Activated T-helper 2 cell treated with anti-CD3 and anti-CD28 coated beads, Interferon-gamma antibody, Interleukin-2, Interleukin-4, amounts not matched to agents 10 μg/mL and 5 μg/mL and 100 μg/mL, durations not matched to agents 14 hours and 24 hours and 36 hours (primary cell): ENCODE measurements at places on chromosomes 1 and 21. TPM values are rescaled to one million over a fixed set of nuclear protein-coding genes. Genes with fewer than 3 reads are reported as not detected.
A peak's percentile ranks its signal among the peaks of the same experiment; 100 is the strongest.

GRCh38 chr1:114695430-114696058, at the start of gene AMPD1:
Gene AMPD1 (minus strand): TSS chr1:114695546. CDS start chr1:114695471, 75 bp downstream.
- no peak for DNase-seq
- no peaks in the 10 kb centered on the region for H3K4me1 ChIP-seq
- H3K27me3 ChIP-seq, result peaks cover 7% of the 10 kb centered on the region
- no peak within 1 kb of the TSS for H3K27ac ChIP-seq
- H3K36me3 ChIP-seq, result no peaks in the 10 kb centered on the region
- H3K4me3 ChIP-seq, result no peak within 1 kb of the TSS

- peak; percentile 23 for DNase-seq
- H3K27me3 ChIP-seq, result no peaks in the 10 kb centered on the region
- H3K4me3 ChIP-seq, result peak overlapping the region; percentile 72
- peaks cover 6% of the 10 kb centered on the region for H3K36me3 ChIP-seq
Observed at GRCh38 chr1:179129702-179130473, 48.0 kb downstream of the TOR3A start.

GRCh38 chr1:46936788-46937187, 4.5 kb downstream of the CYP4A11 start:
- H3K27ac ChIP-seq, result no peak overlapping the region
- no peaks in the 10 kb centered on the region for H3K4me1 ChIP-seq
- H3K36me3 ChIP-seq, result no peaks in the 10 kb centered on the region
- DNase-seq, result no peak
- H3K27me3 ChIP-seq, result peaks cover 1% of the 10 kb centered on the region
- no peak overlapping the region for H3K4me3 ChIP-seq

- no peak overlapping the region for H3K4me3 ChIP-seq
- no peak for DNase-seq
- H3K27me3 ChIP-seq, result no peaks in the 10 kb centered on the region
- no peak overlapping the region for H3K27ac ChIP-seq
Observed at GRCh38 chr1:75954586-75954985, 22.4 kb upstream of the ASB17 start.

DNA sequence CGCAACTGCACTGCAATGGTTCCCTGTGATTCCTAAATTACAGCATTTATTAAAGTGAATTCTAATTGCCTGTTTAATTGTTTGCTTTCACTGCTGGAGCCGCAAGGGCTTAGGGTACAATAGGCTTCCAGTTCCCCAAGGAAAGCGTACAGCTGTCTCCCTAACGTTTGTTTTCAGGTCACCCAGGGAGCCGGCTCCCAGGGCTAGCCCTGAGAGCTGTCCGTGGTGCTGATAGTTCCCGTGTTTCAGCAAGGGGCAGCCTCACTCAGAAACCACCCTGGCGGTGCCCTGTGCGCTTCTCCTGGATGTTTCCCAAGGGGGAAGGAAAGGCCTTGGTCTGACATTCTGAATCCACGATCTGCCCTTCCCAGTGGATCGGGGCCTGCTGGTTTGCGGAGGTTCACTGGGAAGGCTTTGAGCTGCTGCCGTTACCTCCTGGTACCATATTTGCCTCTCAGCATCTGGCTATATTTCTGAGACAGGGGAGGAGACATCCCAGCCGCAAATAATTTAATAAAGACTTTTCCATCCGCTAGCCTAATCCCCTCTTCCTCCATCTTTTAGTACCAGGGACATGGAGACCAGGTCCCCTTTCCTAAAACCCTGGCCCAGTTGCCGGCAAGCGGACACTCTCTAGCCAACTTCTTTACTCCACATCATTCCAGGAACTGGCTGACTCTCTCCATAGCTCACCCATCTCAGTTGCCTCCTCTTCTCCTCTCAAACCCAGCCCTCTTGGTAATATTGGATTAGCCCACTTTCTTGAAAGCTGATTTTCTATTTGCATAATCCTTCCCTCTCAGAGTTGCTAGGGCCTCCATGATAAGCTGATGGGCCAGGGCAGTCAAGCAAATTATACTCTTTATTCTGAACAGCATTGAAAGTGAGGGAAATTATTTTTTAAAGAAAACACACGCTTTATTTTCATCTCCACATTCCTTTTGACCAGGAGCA, 149.0 kb downstream of the IGSF21 start:
- peak; percentile 11 for DNase-seq
- H3K36me3 ChIP-seq, result no peaks in the 10 kb centered on the region
- no peak overlapping the region for H3K27ac ChIP-seq
- H3K4me3 ChIP-seq, result no peak overlapping the region
- no peaks in the 10 kb centered on the region for H3K27me3 ChIP-seq
- no peaks in the 10 kb centered on the region for H3K4me1 ChIP-seq

- peak overlapping the region; percentile 32 for H3K4me3 ChIP-seq
- H3K27me3 ChIP-seq, result peaks cover 4% of the 10 kb centered on the region
- peak; percentile 45 for DNase-seq
- peaks cover 66% of the 10 kb centered on the region for H3K4me1 ChIP-seq
- H3K36me3 ChIP-seq, result no peaks in the 10 kb centered on the region
Observed at GRCh38 chr1:181141431-181141910, 53.0 kb downstream of the IER5 start.

S100A7A gene
- total RNA-seq, result not detected in 2 replicates

GRCh38 chr1:93571623-93572310, 109.9 kb downstream of the BCAR3 start:
- no peaks in the 10 kb centered on the region for H3K4me1 ChIP-seq
- H3K27me3 ChIP-seq, result no peaks in the 10 kb centered on the region
- no peak overlapping the region for H3K27ac ChIP-seq
- DNase-seq, result no peak
- peaks cover 21% of the 10 kb centered on the region for H3K36me3 ChIP-seq
- no peak overlapping the region for H3K4me3 ChIP-seq

GRCh38 chr1:165842671-165843129, 15.3 kb downstream of the UCK2 start:
- H3K27me3 ChIP-seq, result no peaks in the 10 kb centered on the region
- H3K4me1 ChIP-seq, result peaks cover 74% of the 10 kb centered on the region
- peak overlapping the region; percentile 67 for H3K27ac ChIP-seq
- peaks cover 25% of the 10 kb centered on the region for H3K36me3 ChIP-seq
- peak overlapping the region; percentile 58 for H3K4me3 ChIP-seq

APH1A gene
- 103 and 105 TPM in 2 replicates for total RNA-seq

LCE2B gene
- not detected in 2 replicates for total RNA-seq

DNA sequence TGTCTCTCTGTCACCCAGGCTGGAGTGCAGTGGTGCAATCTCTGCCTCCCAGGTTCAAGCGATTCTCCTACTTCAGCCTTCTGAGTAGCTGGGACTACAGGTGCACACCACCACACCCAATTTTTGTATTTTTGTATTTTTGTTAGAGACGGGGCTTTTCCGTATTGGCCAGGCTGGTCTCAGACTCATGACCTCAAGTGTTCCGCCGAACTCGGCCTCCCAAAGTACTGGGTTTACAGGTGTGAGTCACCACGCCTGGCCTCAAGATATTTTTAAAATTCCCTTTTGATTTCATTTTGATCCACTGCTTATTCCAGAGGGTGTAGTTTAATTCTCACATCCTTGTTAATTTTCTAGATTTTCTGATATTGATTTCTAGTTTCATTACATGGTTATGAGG, 3.8 kb downstream of the IFI44L start:
- H3K27me3 ChIP-seq, result no peaks in the 10 kb centered on the region
- H3K27ac ChIP-seq, result peak overlapping the region; percentile 79
- H3K4me3 ChIP-seq, result peak overlapping the region; percentile 70
- peaks cover 68% of the 10 kb centered on the region for H3K4me1 ChIP-seq

DNA sequence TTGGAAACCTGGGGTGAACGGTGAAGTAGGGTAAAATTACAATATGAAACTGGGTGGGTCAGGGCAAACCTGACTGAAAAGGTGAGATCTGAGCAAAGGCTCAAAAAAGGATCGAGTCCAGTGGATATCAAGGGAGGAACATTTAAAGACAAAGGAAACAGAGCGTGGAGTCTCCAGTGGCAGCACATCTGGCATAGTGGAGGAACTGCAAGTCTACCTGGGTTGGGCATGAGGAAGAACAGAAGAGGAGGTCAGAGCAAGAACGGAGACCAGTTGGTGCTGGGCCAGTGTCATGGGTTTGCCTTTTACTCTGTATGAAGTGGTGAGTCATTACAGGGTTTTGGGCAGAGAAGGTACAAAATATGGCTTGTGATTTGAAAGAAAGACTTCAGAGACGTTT, 163.7 kb downstream of the NTPCR start:
- DNase-seq, result no peak
- H3K27me3 ChIP-seq, result no peaks in the 10 kb centered on the region
- no peak overlapping the region for H3K27ac ChIP-seq

DNA sequence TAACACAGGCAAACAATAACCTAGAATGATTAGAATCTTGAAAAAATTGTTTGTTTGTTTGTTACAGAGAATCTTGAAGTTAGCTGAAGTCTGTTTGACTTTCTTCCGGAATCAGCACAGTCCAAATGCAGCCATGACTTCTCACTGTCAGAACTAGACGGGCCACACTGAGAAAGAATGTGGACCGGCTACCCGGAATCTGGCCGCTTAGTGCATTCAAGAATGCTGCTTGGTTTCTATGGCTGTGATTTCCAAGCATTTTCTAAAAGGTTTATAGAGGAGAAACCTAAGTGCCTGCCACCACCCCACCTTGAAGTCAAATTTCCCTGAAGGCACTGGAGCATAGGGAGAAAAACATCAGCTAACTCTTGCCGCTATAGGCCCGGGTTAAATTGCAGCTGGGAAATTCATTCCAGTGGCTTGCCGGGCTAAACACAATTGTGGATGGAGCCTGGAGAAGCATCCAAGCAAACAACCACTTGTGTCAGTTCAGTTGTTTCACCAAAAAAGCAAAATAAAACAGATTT, 231.1 kb downstream of the DISC1 start:
- H3K4me3 ChIP-seq, result no peak overlapping the region
- no peak for DNase-seq
- H3K27ac ChIP-seq, result no peak overlapping the region
- peaks cover 4% of the 10 kb centered on the region for H3K4me1 ChIP-seq
- H3K27me3 ChIP-seq, result peaks cover 4% of the 10 kb centered on the region

- H3K4me1 ChIP-seq, result peaks cover 39% of the 10 kb centered on the region
- peak overlapping the region; percentile 31 for H3K27ac ChIP-seq
Observed at GRCh38 chr1:20187103-20187812, 940 bp upstream of the PLA2G2C start.

SLC45A3 gene
- 1.5 and 2.0 TPM in 2 replicates for total RNA-seq

KCNJ6 gene
- total RNA-seq, result not detected in 2 replicates

SLC44A5 gene
- not detected in 2 replicates for total RNA-seq

DNA sequence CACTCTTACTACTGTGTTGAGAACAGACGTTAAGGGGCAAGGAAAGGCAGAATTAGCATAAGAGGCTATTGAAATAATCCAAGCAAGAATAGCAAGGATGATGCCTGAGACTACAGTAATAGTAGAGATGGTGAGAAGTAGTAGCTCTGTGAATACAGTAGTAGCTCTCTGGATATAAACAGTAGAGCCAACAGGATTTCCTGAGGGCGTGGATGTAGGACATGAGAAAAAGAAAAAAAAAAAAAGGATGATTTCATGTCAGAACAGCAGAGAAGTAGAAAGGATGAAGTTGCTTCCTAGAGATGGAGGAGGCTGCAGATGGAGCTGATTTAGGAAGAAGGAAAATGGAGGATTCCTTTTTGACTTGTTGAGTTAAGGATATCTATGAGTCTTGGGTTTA, 112.3 kb downstream of the OMA1 start:
- H3K36me3 ChIP-seq, result no peaks in the 10 kb centered on the region
- no peak for DNase-seq
- no peak overlapping the region for H3K27ac ChIP-seq
- no peak overlapping the region for H3K4me3 ChIP-seq

DNA sequence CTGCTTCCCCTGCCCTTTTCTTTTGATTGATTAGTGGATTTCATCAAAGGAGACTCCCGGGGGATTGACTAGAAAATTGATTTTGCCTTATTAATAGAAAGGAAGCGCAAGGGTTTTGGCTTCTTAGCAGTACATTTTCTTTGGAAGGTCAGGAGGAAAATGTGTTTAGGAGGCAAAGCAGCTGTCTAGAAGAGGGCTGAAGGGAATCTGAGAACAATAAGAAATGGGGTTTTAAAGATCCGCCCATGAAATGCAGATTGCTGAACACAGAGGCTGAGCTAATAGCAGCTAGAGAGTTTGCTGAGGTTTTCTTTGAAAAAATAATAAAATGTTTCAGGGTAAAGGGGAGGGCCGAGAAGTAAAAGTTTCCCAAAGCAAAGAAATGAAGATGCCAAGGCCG, 4.9 kb downstream of the SERTAD4 start:
- peaks cover 67% of the 10 kb centered on the region for H3K27me3 ChIP-seq
- H3K4me1 ChIP-seq, result peaks cover 4% of the 10 kb centered on the region
- no peak overlapping the region for H3K4me3 ChIP-seq
- H3K36me3 ChIP-seq, result no peaks in the 10 kb centered on the region
- no peak for DNase-seq

DNA sequence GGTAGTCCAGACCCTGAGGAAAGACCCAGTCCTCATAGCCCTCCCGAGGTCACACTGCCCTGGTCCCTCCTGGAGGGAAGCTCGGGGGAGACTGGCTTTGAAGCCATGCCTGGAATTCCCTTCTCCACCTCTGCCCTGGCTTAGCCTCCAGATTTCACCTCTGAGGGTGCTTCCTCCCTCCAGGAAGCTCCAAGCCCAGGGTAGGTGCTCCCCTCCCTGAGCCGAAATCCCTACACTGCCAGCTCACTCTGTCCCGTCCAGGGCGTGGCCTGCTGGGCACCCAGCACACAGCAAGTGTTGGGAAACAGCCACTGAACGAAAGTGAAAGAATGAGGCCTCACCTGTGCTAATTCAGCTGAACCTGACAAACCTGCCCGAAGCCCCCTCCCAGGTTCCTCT, 6.0 kb upstream of the TNFRSF25 start:
- no peak overlapping the region for H3K4me3 ChIP-seq
- H3K27me3 ChIP-seq, result no peaks in the 10 kb centered on the region
- no peak overlapping the region for H3K27ac ChIP-seq

DNA sequence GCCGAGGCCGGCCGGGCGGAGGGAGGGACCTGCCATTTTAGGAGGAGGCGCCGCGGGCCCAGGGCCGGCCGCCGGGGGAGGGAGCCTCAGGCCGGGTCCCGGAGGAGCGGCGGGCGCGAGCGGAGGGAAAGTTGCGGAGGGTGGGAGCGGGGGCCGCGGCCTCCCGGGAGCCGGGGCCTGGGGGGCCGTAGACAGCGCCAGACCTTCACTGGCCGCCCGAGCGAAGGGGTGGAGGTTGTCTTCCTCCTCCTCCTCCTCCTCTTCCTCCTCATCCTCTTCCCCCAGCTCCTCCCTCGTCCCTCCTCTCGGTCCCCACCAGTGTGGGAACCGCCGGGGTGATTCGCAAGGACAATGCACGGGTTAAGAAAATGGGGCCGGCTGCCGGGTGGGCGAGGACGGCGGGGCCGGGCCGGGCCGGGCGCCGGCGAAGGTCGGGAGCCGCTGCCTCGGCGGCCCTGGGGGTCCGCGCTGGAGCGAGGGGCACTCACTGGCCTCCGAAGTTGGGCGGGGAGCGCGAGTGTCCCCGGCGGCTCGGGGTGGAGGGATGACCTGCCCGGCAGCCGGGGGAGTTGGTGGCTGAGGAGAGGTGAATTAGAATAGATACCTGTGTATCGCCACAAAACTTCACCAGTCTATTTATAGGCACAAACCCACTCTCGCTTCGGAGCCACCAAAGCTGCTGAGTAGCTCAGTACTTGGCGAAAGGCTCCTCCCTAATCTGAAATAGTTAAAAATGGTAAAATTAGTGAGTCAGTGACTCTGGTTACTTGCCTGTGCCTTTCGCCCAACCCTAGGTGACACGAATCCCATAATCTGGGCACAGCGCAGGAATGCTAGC, 1.3 kb downstream of the DYRK1A start:
- H3K27ac ChIP-seq, result peak overlapping the region; percentile 83
- H3K4me3 ChIP-seq, result peak overlapping the region; percentile 87
- peaks cover 23% of the 10 kb centered on the region for H3K36me3 ChIP-seq
- H3K27me3 ChIP-seq, result no peaks in the 10 kb centered on the region

SERPINC1 gene
- total RNA-seq, result 0.16 TPM in 1 of 2 replicates, not detected in the other

CNR2 gene
- 0.05 and 0.07 TPM in 2 replicates for total RNA-seq

SLC25A34 gene
- 1.1 and 1.6 TPM in 2 replicates for total RNA-seq

NLRP3 gene
- total RNA-seq, result 0.09 and 0.30 TPM in 2 replicates

KRTAP13-2 gene
- total RNA-seq, result not detected in 2 replicates

MTARC2 gene
- total RNA-seq, result not detected in 2 replicates
